Kidney glomerular epithelial cell (primary cell): ENCODE measurements at places on chromosomes 2 and 18.

DNA sequence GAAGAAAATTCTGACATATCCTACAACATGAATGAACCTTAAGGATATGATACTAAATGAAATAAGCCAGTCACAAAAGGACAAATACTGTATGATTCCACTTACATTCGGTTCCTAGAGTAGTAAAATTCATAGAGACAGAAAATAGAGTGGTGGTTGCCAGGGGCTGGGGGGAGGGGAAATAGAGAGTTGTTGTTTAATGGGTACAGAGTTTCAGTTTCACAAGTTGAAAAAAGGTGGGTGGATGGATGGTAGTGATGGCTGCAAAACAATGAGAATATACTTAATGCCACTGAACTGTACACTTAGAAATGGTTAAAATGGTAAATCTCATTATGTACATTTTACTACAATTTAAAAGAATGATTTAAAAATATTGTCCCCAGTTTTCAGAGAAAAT is 53.3 kb upstream of the NFU1 start:
- DNase-seq: no peak

- DNase-seq: peak; percentile 29
These were observed 41.3 kb upstream of the GBX2 start for GRCh38 chr2:236209535-236209934.

DNA sequence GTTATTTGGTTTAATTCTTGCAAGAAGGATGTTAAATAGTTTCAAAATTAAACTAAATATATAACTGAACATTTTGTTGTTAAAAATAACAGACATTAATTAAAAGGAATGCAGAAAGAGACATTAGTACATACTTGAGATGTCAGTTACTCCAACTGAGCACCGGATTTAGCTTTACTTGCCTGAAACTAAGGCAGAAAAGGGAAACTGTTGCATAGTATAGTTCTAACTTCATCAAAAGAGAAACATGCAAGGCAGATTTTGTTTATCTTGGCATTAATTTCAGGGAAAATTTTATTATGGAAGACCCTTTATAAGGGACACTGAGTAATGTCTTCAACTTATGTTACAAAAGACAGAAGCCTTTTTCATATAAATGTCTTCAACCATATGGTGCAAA is 218.3 kb downstream of the STK39 start:
- no peak for DNase-seq

DNA sequence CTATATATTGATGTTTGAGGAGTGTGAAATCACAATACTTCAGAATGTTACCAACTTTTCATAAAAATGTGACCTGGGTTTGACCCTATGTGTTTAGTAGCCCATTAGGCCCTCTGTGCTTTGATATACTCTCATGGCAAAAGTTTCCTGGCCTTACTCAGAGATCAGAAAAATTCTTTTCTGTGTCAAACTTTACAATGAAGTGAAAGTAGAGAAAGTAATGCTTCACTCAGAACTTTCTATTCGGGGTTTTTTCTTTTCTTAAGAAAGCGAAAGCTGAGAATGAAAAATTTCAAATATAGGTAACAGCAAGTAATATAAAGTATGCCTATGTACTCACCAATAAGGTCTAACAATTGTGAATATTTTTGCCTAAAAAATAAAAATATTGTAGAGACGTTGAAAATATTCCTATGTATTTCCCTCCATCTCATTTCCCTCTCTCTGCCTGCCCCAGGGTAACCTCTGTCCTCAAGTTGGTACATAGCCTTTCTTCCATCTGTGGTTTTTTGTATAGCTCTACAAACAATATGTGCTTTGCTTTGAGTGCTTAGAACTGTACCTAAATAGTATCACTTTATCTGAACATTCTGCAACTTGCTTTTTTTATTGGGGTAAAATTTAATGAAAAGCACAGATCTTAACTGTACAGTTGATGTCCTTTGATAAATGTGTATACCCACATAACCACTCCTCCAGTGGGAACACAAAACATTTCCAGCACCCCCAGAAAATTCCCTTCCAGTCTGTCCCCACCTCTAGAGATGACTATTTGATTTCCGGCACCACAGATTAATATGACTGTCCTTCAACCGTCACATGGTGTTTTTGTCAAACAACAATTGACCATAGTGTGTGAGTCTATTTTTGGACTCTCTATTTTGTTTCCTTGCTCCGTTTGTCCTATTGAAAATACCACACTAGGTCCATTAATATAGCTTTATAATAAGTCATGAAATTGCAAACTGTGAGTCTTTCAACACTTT is 10.3 kb upstream of the ACKR3 start:
- no peak for DNase-seq

GRCh38 chr2:98419977-98420725 is 24.5 kb upstream of the INPP4A start:
- no peak for DNase-seq

GRCh38 chr2:227280895-227281294 is 44.2 kb upstream of the MFF start:
- no peak for DNase-seq

DNA sequence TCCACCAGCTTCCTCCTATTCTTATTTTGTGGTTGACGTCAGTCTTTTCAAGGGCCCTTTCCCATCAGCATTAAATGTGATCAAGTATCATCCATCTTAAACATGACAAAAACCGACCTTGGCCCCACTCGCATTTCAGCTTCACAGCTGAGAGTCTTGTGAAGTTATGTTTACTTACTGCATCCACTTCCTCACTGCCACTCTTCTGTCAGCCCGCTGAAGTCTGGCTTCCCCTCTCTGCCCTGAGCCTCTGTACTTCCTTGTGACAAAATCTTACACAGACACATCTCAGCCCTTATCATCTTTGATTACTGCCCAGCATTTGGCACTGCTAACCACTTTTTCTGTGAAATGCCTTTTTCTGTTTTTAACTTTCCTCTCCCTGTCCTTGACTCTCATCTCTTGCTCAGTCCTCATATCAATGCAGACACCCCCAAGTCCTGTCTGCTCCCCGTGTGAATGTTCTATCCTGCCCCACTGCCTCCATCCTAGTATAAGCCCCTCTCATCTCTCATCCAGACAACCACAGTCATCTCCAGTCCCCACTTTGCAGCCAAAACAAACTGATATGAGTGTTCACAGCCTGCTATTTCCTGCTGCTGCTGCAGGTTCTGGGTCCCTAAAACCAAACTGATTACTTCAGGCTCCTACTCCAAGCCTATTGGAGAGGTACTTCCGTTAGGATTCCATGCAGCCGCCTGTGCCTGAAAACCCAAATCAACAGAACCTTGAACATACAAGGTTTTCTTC is 31.4 kb downstream of the FOSL2 start:
- DNase-seq: no peak

DNA sequence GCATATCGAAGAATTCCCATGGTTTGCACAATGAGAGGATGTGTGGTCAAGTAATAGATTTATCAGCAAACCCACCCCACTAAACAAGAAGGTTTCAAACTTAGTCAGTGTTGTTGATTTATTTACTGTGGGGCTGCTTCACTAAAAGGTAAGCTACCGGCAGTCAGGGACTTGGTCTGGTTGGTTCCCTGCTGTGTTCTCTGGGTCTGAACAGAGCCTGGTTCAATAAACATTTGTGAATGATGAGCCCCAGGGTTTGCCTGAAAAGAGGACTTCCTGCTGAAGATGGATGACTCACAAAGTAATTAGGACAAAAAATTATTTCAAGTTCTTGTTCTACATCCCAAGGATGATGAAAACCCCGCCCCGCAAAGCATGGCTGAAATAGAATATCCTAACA is 108.3 kb downstream of the SPP2 start:
- DNase-seq: no peak
